ENCODE measurements at places on chromosomes 12 and 14. TPM values are rescaled to one million over a fixed set of nuclear protein-coding genes. Genes with fewer than 3 reads are reported as not detected.

Gene LGMN
- 79.2 TPM for total RNA-seq

Gene MMP19
- 0.73 TPM for total RNA-seq

Gene KLHDC1
- total RNA-seq: 3.0 TPM

Gene FIGNL2
- under 0.01 TPM for total RNA-seq

Gene MAP1LC3B2
- total RNA-seq: 0.36 TPM

Gene ADAM21
- total RNA-seq: 1.4 TPM

Gene MOAP1
- 31.2 TPM for total RNA-seq

Gene ZNF26
- total RNA-seq: 17.9 TPM

Gene TAS2R7
- not detected for total RNA-seq

Gene COL2A1
- under 0.01 TPM for total RNA-seq

Gene GPRC5D
- not detected for total RNA-seq

Gene GLIPR1L1
- total RNA-seq: not detected

Gene OTOGL
- total RNA-seq: 0.36 TPM

Gene ATXN3
- 33.7 TPM for total RNA-seq

Gene RBP5
- not detected for total RNA-seq

Gene OASL
- total RNA-seq: 70.9 TPM

Gene NCOR2
- 34.9 TPM for total RNA-seq

Gene C1QL4
- total RNA-seq: not detected

Gene POTEG
- total RNA-seq: not detected

Gene KIF26A
- 0.33 TPM for total RNA-seq

Gene ANKRD33
- not detected for total RNA-seq

Gene TBC1D30
- total RNA-seq: 0.15 TPM

Gene TMEM19
- total RNA-seq: 50.9 TPM

Data from melanocyte of skin (primary cell).